ENCODE measurements at places on chromosomes 2 and 18.

DNA sequence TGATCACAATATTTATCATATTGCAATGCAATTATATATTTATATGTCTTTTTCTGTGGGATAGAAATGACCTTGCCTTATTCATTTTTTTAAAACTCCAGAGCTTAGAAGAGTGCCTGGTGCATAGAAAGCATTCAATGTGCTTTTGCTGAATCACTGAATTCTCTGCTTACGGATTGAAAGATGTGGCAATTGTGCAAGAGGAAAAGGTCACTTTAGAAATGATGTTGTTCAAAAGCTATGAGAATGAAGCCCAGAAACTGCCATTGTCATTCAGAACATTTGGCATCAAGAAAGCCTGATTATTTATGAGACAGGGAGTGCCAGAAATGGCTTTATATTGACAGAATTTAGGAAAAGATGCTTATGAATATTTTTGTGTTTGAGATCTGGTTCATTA, 678.6 kb upstream of the CDH2 start:
- no peak for DNase-seq

DNA sequence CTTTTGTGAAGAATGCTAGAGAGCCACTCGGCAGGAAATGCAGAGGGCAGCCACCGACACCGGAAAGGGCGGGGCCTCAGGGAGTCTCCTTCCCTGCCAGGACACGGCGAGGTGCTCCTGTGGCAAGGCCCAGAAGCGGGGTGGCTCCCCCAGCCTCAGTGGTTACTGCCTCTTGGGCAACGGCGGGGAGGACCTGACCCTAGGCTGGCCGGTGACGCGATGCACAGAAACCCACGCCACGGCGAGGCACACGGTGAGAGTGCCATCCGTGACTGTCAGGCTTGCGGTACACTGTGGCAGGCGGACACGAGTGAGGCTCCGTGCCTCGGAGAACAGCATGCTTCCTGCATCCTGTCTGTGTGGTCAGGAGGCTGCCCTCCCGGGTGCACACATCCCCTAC, 47.8 kb downstream of the ZAP70 start:
- no peak for DNase-seq

DNA sequence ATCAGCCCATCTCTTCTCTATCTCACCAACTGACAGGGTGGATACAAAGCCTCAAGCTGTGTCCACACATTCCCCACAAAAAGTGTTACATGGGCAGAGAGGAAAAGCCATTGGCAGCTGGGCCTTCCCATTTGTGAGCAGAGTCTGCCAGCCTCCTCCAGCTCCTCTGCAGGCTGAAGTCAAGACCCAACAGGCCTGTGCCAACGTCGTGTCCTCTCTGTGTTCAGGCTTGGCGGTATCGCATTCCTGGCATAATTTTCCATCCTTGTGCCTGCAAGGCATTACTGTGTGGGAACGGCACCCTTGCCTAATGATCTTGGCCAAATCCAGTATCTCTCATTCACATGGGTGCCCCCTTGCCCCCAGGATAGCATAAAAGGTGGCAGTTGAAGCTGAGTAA, 41.5 kb upstream of the APCDD1 start:
- no peak for DNase-seq

DNA sequence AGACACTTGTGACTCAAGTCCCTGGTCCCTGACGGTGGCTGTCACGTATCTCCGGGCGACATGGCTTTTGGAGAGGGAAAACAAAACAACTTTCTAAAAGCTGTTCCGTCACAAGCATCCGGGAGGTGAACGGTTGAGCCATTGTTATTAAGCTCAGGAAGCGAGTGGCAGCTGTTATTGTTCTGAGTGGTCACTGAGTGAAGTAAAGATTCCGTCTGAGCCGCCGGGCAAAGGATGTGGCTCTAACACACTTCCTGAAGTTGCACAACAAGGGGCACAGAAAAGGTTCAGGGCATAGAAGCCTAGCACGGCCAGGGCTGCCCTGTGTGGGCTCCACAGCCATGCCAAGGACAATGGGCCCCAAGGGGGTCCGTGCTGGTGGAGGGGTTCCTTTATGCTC, 24.3 kb downstream of the INPP5D start:
- no peak for DNase-seq

DNA sequence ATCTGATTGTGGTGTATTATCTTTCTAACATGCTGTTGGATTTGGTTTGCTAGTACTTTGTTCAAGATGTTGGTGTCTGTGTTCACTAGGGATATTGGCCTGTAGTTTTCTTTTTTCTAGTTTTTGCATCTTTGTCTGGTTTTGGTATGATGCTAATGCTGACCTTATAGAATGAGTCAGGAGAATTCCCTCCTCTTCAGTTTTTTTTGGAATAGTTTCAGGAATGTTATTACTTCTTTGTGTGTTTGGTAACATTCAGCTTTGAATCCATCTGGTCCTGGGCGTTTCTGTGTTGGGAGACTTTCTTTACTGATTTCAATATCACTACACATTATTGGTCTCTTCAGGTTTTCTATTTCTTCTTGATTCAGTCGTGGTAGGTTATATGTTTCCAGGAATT, 124.2 kb upstream of the EPB41L5 start:
- DNase-seq, result no peak

GRCh38 chr2:239919774-239920692, 105.1 kb downstream of the NDUFA10 start:
- DNase-seq, result no peak

DNA sequence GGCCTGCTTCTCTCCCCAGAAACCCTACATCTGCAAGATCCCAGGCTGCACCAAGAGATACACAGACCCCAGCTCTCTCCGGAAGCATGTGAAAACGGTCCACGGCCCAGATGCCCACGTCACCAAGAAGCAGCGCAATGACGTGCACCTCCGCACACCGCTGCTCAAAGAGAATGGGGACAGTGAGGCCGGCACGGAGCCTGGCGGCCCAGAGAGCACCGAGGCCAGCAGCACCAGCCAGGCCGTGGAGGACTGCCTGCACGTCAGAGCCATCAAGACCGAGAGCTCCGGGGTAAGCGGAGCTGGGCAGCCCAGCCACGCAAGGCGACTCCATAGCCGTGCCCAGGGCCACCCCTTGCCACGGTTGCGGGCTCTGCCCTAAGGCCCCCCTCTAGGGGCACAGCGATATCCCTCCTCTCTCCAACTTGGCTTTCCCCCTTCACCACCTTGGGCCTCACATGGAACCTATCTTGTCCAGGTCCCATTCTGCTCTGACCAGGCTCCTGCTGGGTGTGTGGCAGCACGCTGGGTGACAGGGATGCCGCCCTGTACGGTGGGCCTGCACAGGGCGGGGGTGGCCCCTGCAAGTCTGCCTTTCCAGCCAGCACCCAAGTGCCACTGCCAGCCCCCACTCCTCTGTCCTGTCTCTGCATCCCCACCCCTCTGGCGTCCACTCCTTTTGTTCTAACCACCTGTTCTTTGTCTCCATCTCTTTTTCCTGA, 248.9 kb downstream of the GLI2 start:
- DNase-seq, result no peak

GRCh38 chr2:7639476-7639875, 722.3 kb downstream of the RNF144A start:
- no peak for DNase-seq

DNA sequence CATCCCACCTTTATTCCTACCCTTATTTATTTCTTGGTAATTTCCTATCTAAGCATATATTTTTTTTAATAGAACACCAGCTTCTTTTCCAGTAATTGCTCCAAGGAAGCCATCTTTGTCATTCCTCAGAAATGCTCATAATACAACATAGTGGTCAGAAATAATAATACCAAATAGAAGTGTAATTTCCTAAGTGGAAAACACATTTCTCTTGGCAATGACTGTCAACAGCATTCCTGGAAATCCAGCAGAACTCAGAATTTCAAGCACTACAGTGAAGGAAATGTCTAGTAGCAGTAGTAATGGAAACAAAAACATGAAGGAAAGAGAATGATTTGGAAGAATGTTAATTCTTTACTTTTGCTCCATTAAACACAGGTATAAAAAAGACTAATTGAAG, 56.6 kb downstream of the GDF7 start:
- DNase-seq, result no peak

DNA sequence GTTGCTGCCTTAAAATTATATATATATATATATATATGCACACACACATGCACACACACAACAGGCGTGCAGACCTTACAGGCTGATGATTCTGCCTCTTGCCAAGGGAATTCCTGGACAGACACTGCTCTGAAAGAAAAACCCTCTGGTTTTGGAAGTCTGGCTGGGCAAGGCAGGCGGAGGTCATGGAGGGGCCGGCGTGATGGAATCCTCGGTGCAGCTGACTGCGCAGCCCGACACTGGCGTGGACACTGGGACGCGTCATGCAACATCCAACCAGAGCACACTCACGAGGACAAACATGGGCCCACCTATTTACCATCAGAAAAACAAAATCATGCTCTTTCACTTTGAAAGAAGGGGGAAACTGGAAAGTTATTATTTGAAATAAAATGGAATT, 235.3 kb downstream of the ZNF516 start:
- no peak for DNase-seq

DNA sequence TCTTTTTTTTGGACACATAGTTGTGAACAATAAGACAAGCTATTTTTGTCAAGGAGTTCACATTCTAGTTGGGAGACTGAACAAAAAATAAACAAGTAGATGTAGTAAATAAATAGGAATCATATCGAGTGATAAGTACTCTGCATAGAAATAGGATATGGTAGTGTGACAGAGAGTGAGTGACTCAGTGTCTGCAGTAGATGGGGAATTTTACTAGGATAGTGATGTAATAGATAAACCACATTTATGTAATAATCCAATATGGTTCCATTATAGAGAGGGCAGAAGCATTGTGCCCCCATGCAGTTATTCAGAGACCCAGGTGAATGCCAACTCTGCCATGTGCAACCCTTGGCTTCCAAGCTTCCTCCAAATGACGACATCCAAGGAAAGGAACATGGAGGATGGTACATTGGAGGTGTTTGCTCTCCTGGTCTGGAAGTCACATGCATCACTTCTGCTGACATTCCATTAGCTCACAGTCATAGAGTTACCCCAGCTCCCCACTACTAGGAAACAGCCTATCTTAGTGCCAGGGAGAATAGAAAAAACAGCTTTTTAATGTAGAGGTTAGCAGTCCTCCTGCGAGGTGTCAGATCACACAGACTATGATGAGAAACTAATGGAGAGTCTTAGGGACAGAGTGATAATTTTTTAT, 595.4 kb downstream of the NYAP2 start:
- DNase-seq, result no peak

DNA sequence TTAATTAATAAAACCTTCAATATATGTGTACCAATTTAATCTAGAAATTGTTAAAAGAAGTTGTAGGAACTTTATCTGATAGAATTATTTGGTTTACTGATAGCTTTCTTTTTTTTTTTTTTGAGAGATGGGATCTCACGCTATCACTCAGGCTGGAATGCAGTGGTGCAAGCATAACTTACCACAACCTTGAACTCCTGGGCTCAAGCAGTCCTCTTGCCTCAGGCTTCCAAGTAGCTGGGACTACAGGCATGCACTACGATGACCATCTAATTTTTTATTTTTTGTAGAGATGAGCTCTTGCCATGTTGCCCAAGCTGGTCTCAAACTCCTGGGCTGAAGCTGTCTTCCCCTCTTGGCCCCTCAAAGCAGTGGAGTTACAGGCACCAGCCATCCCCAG, 66.8 kb downstream of the CCDC138 start:
- DNase-seq, result no peak

- no peak for DNase-seq
Measured at GRCh38 chr2:240931319-240931949, 25.3 kb downstream of the CROCC2 start.

- no peak for DNase-seq
Measured at GRCh38 chr18:23452347-23452727, 750 bp upstream of the RIOK3 start.

DNA sequence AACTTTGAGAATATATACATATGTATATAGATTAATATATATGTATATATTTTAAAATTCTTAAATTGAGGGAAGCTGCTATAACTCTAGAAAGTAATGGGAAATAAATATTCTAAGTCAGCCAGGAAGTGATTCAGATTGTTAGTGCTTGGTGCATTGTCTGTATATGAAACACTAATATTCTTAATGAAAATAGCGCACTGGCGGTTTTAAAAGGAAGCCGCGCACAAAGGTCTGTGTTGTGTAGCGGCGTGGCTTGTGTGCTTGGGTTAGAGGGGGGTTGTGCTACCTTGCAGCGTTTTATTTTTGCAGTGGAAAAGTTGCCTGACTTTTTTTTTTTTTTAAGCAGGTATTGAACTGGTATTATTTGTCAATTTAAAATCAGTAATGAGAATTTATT, 11.3 kb downstream of the TSHZ1 start:
- no peak for DNase-seq

- no peak for DNase-seq
Measured at GRCh38 chr18:79275992-79276391, 119.7 kb upstream of the NFATC1 start.

DNA sequence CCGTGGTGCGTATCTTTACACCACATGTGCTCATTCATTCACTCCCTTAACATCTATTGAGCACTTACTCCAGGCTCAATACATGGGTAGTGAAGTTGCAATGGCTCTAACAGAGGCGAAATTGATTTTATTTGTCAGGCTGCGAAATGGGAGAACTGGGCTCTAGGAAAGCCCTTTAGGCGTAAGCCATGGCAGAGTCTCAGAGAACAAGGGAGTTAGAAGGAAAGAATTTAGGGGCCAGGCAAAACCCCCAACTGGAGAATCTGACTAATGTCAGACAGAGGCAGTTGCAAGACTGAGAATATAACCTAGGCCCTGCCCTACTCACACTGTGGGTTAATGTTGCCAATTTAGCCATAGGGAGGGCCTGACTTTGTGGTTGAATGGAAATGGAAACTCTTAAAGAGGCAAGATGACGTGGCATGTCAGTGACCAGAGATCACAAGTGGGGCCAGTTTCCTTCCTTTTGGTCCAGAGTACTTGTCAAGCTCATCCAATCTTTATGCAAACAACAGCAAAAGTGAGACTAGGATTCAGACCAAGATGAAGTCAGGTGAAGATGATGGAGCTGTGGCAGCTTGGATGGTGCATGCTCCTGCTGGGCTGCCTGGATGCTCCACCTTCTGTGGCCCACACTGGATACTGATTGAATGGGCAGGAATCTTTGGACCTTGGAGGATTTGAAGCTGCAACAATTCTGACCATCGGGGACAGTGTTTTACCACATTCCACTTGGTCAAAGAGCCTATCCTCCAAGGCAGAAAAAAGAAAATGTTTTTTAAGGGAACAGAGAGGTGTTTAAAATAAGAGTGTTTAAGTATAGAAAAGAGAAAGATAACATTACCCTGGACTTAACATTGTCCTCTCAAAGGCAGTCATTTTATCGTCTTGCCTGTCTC, 92.2 kb downstream of the CAPN13 start:
- DNase-seq, result no peak

- DNase-seq, result no peak
Measured at GRCh38 chr18:8797206-8797605, 91.8 kb downstream of the MTCL1 start.

GRCh38 chr2:157492189-157492773, 48.4 kb upstream of the CYTIP start:
- peak; percentile 52 for DNase-seq

- DNase-seq, result no peak
Measured at GRCh38 chr2:234271338-234271737, 220.8 kb downstream of the SPP2 start.

DNA sequence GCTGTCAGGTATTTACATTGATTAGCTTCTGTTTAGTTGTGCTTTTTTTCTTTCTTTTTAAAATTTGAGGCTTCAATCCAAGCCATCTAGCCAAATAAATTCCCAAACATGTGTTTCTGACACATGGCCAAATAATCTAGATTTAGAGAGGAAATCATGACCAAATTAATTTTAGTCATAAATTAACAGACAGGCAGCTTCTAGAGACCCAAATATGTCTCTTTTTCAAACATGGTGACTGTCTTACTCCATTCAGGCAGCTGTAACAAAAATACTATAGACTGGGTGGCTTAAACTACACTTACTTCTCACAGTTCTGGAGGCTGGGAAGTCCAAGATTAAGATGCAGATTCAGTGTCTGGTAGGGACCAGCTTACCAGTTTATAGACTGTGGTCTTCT, 23.2 kb upstream of the NAB1 start:
- no peak for DNase-seq

Measured in erythroblast (primary cell).